ENCODE measurements at places on chromosomes 3 and 15.

- DNase-seq, result no peak
- no peak overlapping the region for H3K4me3 ChIP-seq
- peaks cover 10% of the 10 kb centered on the region for H3K27me3 ChIP-seq
- H3K4me1 ChIP-seq, result peaks cover 2% of the 10 kb centered on the region
- H3K36me3 ChIP-seq, result no peaks in the 10 kb centered on the region
- H3K27ac ChIP-seq, result no peak overlapping the region
Measured at GRCh38 chr15:69861331-69862171, 236.2 kb downstream of the TLE3 start.

DNA sequence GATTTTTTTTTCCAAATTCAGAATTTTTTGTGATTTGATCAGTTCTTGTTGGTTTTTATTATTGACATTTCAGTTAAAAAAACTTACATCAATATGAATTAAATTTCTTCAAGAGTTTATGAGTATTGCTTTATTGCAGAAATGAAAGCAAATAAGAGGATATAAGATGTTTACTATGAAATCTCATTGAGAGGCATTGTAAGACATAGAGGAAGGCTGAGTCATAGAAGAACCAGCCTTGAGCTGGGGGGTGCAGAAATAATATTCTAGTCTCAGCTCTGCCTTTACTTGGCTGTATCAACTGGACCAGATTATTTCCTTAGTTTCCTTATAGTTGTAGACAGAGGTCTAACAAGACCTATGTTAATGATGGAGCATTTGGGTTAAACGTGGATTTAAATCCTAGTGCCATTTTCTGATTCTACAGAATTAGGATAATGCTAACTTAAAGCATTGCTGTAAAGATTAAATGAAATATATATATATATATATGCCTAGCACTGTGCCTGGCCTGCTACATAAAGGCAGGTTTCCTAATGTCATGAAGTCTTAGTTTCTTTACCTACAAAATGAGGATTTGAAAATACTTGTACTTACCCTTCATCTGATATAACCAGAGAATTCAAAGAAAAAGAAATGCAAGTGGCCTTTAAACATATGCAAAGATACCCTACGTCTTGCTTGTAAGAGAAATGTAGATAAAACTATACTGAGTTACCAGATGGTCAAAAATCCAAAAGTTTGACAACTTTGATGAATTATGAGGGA is 7.3 kb downstream of the FAM98B start:
- DNase-seq, result no peak
- H3K27me3 ChIP-seq, result no peaks in the 10 kb centered on the region
- H3K4me3 ChIP-seq, result no peak overlapping the region
- peaks cover 13% of the 10 kb centered on the region for H3K36me3 ChIP-seq
- H3K27ac ChIP-seq, result no peak overlapping the region

GRCh38 chr3:195828762-195829161 is 17.0 kb upstream of the MUC4 start:
- H3K4me3 ChIP-seq, result no peak overlapping the region
- H3K4me1 ChIP-seq, result no peaks in the 10 kb centered on the region
- DNase-seq, result no peak

DNA sequence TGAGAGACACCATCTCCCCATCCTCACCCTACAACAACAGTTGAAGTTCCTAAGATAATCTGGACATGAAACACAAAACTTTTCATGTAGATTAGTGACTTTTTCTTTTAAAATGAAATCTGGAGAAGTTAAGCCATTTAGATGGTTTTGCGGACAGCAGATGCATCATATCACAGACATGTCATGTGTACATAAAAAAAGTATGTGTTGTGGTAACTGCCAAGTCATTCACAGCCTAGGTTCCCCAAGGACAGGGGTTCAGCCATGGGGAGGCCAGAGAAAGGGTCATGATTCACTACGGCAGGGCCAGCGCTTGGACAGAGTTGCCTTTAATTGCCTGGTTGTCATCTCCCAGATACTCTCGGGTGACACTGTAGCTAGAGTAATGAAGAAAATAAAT is 163.2 kb downstream of the PDZRN3 start:
- no peak overlapping the region for H3K4me3 ChIP-seq
- no peaks in the 10 kb centered on the region for H3K4me1 ChIP-seq
- peaks cover 3% of the 10 kb centered on the region for H3K27me3 ChIP-seq
- H3K27ac ChIP-seq, result no peak overlapping the region
- H3K36me3 ChIP-seq, result no peaks in the 10 kb centered on the region
- DNase-seq, result no peak

DNA sequence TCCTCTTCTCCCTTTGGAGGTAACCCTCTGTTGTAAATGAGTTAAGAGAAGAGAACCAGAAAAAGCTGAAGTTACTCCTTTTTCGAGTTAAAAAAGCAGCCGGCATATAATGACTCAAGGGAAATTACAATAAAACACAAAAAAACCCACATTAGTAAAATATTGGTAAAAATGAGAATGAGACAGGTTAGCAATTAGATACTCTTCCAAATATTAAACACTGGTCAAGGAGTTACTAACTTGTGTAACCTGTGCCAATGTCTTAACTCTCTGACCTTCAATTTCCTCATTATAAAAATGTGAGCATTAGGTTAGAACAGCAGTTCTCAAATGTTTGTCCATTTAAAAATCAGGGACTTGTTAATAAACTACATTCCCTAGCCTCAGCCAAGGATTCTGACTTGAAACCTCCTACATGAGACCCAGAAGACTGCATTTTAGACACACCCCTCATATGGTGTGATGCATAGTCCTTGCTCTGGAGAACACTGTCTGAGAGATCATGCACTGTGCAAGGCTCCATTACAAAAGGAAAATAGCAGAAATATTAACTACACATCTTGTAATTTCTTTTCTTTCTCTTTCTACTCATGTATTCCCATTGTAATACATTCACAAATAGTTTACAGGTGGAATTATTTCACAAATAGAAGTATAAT is 42.7 kb upstream of the TOP2B start:
- H3K4me1 ChIP-seq, result no peaks in the 10 kb centered on the region
- no peak for DNase-seq
- no peak overlapping the region for H3K4me3 ChIP-seq
- H3K27ac ChIP-seq, result no peak overlapping the region
- peaks cover 31% of the 10 kb centered on the region for H3K27me3 ChIP-seq

GRCh38 chr3:189927975-189928895 is 192.5 kb downstream of the P3H2 start:
- H3K4me3 ChIP-seq, result no peak overlapping the region
- DNase-seq, result no peak
- H3K27me3 ChIP-seq, result no peaks in the 10 kb centered on the region
- H3K36me3 ChIP-seq, result no peaks in the 10 kb centered on the region
